Activated CD8-positive, alpha-beta memory T cell treated with anti-CD3 and anti-CD28 coated beads for 36 hours (primary cell): ENCODE measurements at places on chromosomes 2 and 18. TPM values are rescaled to one million over a fixed set of nuclear protein-coding genes. Genes with fewer than 3 reads are reported as not detected.

PRSS56 gene
- total RNA-seq = not detected

SERPINB12 gene
- total RNA-seq = not detected

HRH4 gene
- total RNA-seq = not detected

OTOS gene
- total RNA-seq = not detected

CASP8 gene
- total RNA-seq = 36.1 TPM

METTL5 gene
- total RNA-seq = 102 TPM

ASB1 gene
- total RNA-seq = 41.8 TPM

SNORC gene
- 0.70 TPM for total RNA-seq

CLEC4F gene
- total RNA-seq = not detected

GALNT13 gene
- not detected for total RNA-seq

ALPG gene
- total RNA-seq = not detected

ZNF804A gene
- not detected for total RNA-seq

PTGR3 gene
- total RNA-seq = 23.0 TPM

TUBB8B gene
- not detected for total RNA-seq

NEU2 gene
- total RNA-seq = not detected

CAPN13 gene
- not detected for total RNA-seq
